CD8-positive, alpha-beta memory T cell (primary cell): ENCODE measurements at places on chromosomes 5 and 9.

DNA sequence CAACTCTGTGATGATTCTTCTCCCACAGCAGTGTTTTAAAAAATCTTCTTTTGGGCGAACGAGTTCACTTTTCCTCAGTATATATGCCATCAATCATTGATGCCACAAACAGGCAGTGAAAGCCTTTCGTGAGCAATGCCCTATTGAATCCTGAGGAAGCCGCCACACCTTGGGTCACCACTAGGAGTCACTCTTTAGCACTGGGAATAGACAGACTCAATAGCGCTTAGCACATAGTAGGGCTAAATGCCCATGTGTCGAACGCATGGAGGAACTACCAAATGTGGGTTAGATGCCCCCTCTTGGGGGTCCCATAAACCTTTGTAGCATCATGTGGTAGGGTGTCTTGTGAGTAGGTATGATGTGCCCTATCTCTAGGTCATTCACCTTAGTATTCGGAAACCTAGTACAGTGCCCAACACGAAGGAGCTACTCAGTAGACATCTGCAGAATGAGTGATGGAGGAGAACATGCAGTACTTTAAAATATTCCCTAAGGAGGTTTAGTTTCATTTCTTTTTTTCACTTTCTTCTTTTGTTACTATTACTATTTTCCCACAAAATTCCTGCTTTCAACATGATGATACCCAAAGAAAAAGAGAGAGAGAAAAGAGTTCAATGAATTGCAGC lies 603.7 kb downstream of the BNC2 start:
- DNase-seq = no peak

- DNase-seq = no peak
Observed at GRCh38 chr5:55816342-55816741, 34.8 kb upstream of the IL31RA start.

GRCh38 chr5:1759378-1759970 lies 40.2 kb downstream of the MRPL36 start:
- DNase-seq = no peak

GRCh38 chr5:11904265-11904906 lies at the start of gene CTNND2:
Gene CTNND2, minus strand, starts transcription at chr5:11904446. Its CDS starts 593 bp downstream, at chr5:11903853.
- DNase-seq = no peak

DNA sequence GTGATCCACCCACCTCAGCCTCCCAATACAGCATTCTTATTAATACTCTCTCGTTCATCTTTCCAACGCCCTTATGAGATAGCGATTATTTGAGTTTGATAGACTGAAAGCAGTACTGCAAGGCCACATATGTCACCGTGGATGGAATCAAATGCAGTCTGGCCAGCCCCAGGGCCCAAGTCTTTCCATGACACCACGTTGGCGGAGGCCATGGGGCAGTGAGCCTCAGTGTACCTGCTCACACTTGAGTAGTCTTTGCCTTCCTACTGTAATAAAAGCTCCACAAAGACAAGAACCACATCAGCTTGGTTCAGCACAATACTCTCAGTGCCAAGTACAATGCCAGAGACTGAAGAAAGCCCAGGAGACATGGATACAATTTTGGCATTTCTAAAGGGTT lies 88.5 kb downstream of the TTLL11 start:
- no peak for DNase-seq

DNA sequence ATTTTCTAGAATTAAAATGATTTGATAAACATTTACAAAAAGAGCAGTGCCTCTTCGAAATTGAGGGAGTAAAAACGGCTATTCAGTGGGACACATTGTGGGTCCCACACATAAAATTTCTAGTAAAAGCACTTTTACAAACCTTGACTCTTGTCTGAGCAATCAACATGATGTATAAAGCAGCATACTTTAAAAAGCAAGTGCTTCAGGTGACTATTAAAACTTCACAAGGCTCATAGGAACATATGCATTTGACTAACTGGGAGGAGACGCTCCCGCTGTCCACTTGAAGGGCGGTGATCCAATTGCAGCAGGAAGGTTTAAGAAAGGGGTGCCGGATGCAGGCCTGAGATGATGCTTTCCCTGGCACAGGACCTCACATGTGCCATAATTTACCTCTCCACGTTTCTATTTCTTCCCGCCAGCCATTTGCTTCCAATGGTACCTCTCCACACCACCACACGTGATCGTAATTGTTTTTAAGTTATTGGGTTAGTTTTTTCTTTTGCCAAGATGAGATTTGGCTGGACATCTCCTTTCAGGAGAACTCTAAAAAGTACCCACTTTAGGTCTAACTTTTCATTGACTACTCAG lies 1.8 kb downstream of the MCTP1 start:
- no peak for DNase-seq

DNA sequence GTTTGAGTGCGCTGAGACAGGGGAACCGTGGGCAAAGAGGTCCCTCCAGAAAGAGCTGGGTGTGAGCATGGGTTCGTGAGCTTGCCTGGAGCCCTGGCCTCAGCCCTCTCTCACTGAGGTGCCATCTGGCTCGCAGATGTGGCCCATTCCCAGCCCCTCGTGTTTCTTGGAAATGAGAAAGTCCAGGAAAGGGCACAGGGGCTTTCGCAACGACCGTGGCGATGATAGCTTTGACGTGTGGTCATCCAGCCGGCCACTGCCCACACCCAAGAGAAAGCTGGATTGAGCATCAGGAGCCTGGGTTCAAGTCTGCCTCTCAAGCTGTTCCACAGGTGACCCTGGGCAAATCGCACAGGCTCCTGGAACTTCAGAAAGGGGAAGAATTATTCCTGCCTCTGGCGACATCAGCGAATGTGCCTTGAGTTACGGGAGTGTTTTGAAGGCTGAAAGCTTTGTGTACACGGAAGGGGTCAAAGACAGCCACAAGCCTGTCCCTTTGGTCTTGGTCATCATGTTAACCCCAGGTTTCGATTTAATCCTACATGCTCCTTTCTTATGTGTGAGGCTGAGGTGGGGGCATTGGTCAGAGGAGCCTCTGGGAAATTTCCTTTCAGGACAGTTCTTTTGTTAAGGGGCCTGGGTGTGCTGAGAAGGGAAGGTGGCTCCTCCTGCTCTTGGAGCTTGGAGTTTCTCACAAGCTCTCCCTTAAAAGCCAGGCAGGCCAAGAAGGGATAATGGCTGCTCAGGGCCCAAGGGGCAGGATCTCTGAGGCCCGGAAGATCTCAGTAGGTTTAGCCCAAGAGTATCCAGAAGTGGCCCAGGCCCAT lies 41.7 kb upstream of the IL17B start:
- DNase-seq = no peak

DNA sequence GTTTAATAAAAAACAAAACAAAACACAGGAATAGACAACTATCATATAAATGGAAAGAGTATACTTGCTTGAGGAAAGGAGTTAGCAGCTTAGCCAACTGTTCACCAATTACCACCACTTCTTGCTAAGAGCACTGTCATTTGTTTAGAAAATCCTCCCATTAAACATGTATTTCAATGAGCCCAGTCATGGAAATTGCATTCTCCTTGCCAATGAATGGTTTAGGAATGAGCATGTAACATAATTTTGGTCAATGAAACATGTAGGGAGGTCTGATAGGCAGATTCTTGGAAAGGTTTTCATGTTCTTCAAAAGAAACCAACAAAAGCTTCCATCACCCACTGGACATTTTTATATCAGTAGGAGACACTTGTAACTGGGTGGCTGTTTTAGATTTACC lies 502.8 kb upstream of the PAPPA start:
- DNase-seq = no peak

GRCh38 chr9:108673386-108673785 lies 182.4 kb downstream of the ACTL7B start:
- no peak for DNase-seq

GRCh38 chr5:164553851-164554250 lies 1048.4 kb downstream of the MAT2B start:
- no peak for DNase-seq

DNA sequence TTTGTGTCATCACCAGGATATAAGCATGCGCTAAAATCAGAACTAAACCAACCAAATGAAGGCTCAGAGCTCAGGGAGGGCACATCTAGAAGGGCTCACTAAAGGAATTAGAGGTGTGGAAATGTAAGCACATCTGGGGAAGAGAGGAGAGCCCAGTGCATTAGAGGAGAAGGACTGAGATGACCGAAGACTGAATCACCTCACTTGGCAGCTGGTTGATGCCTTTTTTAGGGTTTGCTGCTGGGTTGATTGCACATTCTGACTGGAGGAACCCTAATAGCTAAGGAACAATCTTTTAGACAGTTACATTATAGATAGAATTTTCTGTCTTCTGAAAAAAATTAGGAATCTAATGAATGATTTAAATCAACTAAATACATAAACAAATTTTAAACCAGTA lies 8.2 kb upstream of the IFNA21 start:
- DNase-seq = no peak

GRCh38 chr5:63249960-63250359 lies 671.3 kb downstream of the LRRC70 start:
- no peak for DNase-seq

DNA sequence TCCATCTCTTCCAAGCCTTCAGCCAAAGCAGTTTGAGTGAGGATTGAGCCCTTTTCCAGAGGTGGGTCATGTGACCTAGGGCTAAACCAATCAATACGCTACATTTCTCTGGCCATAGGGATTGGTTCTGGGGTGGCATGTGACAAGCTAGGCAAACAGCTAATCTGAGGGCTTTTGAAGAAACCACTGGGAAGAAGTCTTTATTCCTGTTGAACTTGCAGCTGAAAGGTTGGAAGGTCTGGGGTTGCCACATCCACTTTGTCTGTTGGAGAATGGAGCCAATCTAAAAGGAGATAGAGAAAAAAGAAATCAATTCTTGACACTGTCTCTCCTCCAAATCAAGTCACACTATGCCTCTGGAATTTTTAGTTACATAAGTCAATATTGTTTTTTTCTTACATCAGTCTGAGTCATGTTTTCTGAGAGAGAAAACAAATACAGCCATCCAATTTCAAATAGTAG lies 637.8 kb upstream of the WWC1 start:
- DNase-seq = no peak

GRCh38 chr5:151214614-151215545 lies 9.0 kb downstream of the CCDC69 start:
- DNase-seq = peak; percentile 66

DNA sequence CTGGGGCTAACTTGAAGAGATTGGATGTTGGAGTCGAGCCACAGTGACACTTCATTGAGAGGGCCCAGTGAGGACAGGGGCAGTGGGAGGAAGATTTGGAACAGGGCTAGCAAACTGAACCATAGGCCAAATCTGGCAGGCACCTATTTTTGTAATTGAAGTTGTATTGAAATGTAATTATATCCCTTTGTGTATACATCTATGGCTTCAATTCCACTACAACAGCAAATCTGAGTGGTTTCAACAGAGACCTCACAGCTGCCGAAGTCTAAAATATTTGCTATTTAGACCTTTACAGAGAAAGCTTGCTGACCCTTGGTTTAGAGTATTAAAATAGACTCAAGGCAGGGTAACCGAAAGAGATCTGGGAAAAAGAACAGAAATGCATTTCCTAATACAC lies 4.7 kb upstream of the TNFSF8 start:
- DNase-seq = no peak

DNA sequence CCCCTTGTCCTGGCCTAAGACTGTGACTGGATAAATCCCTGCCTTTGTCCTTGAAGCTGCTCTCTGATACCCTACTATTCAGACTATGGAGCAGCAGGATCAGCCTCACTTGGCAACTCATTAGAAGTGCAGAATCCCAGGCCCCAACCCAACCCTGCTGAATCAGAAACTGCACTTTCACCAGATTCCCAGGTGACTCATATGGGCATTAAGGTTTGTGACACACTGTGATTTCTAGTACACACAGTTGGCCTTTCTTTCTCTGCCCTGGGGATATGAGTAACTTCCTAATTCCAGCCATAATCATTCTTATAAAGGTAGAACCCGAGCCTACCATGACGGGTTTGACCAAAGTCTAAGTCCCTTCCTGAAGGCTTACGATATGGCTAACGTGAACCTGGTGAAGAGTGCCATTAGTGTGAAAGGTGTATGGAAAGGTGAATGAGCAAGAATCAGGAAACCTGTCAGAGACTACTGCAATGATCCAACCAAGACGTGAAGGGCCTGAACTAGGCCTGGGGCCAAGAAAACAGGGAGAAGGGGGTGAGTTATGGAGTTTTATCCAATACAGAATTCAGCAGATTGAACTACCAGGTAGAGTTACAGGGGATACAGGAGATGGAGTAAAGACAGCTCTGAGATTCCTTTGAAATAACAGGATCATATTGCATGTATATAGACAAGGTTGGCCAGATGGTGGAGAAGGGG lies 533.0 kb downstream of the BNC2 start:
- no peak for DNase-seq

- no peak for DNase-seq
Observed at GRCh38 chr5:67493676-67494075, 297.1 kb upstream of the CD180 start.

DNA sequence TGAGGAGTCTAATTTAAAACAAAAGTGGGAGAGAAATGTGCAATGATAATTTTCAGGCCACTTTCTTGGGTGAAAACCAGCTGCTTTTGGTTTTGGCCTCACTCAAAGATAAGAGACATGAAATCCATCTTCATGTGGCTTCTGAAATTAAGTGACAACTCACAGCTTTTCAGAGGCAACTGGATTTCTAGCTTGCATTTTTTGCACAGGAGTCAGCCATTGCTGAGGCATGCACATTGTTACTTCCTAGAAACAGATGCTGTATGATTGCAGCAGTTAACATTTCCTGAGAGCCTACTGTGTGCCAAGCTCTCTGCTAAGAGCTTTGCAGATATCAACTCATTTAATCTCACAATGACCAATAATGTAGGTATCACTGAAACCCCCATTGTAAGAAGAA lies 562.6 kb downstream of the NR2F1-AS1 start:
- DNase-seq = no peak

DNA sequence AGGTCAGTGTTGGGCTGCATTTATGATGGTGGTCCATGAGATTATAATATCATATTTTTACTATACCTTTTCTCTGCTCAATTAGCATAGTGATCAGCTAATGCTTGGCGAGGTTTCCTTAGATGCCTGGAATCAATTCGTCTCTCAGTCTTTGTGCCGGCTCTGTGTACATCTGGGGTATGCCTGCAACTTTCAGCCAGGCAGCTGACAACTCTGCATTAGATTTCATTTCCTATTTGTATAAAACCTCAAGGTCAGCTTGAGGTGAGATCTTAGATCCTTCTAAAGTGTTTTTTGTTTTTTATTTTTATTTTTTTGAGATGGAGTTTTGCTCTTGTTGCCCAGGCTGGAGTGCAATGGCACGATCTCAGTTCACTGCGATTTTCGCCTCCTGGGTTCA lies 86.8 kb downstream of the MELK start:
- no peak for DNase-seq

DNA sequence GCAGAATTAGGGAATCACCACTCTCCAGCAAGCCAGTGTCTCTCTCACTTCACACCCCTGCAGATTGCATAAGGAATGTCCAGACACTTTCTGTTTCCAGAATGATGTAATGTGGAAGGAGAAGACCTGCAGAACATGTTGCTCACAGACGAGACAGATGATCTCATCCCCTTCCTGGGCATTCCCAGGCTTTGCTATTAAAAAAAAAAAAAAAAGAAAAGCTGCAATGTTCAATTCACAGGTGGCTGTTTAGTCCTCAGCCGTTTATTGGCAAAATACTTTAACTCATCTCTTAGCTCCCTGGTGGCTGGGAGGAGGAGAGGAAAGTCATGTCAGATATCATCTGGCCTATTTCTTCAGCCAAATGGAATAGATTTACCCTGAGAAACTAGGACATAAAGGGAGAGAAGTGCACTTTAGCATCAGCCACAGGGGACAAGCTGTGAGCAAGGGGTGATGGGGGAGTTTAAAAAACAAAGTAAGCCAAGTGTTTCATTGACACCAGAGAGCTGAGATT lies 95.9 kb upstream of the TNC start:
- DNase-seq = no peak
